ENCODE measurements at places on chromosomes 2 and 18. TPM values are rescaled to one million over a fixed set of nuclear protein-coding genes. Genes with fewer than 3 reads are reported as not detected.

- H3K27ac ChIP-seq, result no peak overlapping the region
- no peak overlapping the region for H3K4me3 ChIP-seq
- DNase-seq, result no peak
- H3K27me3 ChIP-seq, result no peaks in the 10 kb centered on the region
These were observed 791.9 kb downstream of the TRIB2 start for GRCh38 chr2:13508671-13509070.

GRCh38 chr2:207330912-207331311, 165.2 kb upstream of the KLF7 start:
- H3K4me3 ChIP-seq, result no peak overlapping the region
- H3K36me3 ChIP-seq, result no peaks in the 10 kb centered on the region

GRCh38 chr18:47500930-47501329, 249.5 kb upstream of the SKOR2 start:
- no peaks in the 10 kb centered on the region for H3K36me3 ChIP-seq
- no peak for DNase-seq
- no peak overlapping the region for H3K27ac ChIP-seq
- H3K27me3 ChIP-seq, result no peaks in the 10 kb centered on the region
- H3K4me3 ChIP-seq, result no peak overlapping the region
- H3K4me1 ChIP-seq, result no peaks in the 10 kb centered on the region

- H3K27ac ChIP-seq, result no peak overlapping the region
- no peak for DNase-seq
- peaks cover 11% of the 10 kb centered on the region for H3K4me1 ChIP-seq
These were observed 177.3 kb downstream of the AGAP1 start for GRCh38 chr2:235670974-235671787.

GRCh38 chr2:32375228-32375892, 18.5 kb downstream of the BIRC6 start:
- H3K4me3 ChIP-seq, result no peak overlapping the region

GRCh38 chr2:69483024-69483423, 45.8 kb upstream of the NFU1 start:
- DNase-seq, result no peak
- H3K27ac ChIP-seq, result no peak overlapping the region
- H3K4me3 ChIP-seq, result no peak overlapping the region
- no peaks in the 10 kb centered on the region for H3K4me1 ChIP-seq
- H3K27me3 ChIP-seq, result no peaks in the 10 kb centered on the region

- no peak overlapping the region for H3K27ac ChIP-seq
- H3K4me1 ChIP-seq, result no peaks in the 10 kb centered on the region
- DNase-seq, result no peak
These were observed 194.0 kb downstream of the IRS1 start for GRCh38 chr2:226605642-226606041.

DNA sequence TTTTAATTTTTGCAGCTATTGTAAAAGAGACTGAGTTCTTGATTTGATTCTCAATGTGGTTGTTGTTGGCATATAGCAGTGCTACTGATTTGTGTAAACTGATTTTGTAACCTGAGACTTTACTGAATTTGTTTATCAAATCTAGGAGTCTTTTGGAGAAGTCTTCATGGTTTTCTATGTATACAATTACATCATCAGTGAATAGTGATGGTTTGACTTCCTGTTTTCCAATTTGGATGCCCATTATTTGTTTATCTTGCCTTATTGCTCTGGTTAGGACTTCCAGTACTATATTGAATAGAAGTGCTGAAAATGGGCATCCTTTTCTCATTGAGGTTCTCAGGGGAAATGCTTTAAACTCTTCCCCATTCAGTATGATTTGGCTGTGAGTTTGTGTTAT, 99.7 kb downstream of the GULP1 start:
- H3K4me3 ChIP-seq, result no peak overlapping the region
- no peak overlapping the region for H3K27ac ChIP-seq
- H3K4me1 ChIP-seq, result no peaks in the 10 kb centered on the region
- no peaks in the 10 kb centered on the region for H3K27me3 ChIP-seq

GRCh38 chr18:25360301-25360899, 8.4 kb upstream of the ZNF521 start:
- no peak overlapping the region for H3K27ac ChIP-seq
- no peak overlapping the region for H3K4me3 ChIP-seq
- H3K4me1 ChIP-seq, result no peaks in the 10 kb centered on the region
- H3K36me3 ChIP-seq, result no peaks in the 10 kb centered on the region
- no peaks in the 10 kb centered on the region for H3K27me3 ChIP-seq

DNA sequence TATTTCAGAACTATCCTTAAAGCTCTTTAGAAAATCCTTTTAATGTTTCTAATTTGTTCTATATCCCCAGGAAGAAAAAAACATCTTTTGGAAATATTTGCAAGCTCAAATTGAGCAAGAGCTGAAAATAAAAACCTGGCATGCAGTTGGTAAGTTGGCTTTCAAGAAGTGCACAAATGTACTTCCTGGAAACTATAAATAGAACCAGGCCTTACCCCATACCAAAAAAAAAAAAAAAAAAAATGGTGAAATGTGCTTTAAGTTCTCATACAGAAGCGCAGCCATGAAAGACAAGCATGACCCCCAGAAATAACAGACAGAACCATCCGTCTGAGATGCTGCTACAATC, 178.5 kb downstream of the HDAC4 start:
- no peak overlapping the region for H3K4me3 ChIP-seq
- no peak for DNase-seq
- H3K27ac ChIP-seq, result peak overlapping the region; percentile 93
- H3K36me3 ChIP-seq, result no peaks in the 10 kb centered on the region

DNA sequence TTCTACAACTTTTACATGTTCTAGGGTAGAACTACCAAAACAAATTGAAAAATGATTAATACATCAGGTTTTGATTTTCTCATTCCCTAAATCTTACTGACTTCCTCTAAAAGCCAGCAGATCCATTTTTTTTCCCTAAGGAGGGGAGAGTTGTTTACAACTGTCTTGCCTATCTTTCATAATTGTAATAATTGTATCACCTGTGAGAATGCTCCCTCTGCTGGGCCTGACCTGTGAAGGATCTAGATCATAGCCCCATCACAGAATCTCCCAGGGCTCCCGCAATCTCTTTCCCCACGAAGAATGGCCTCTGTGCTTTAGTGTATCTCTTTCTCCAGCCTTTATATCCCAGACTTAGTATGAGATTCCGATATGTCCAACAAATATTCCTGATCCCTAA, 9.1 kb downstream of the LOXL3 start:
- no peak for DNase-seq
- no peak overlapping the region for H3K27ac ChIP-seq
- no peaks in the 10 kb centered on the region for H3K36me3 ChIP-seq
- no peaks in the 10 kb centered on the region for H3K27me3 ChIP-seq

GRCh38 chr2:120108049-120108448, 95.2 kb downstream of the EPB41L5 start:
- H3K27ac ChIP-seq, result peak overlapping the region; percentile 42
- no peak overlapping the region for H3K4me3 ChIP-seq
- H3K27me3 ChIP-seq, result no peaks in the 10 kb centered on the region
- H3K36me3 ChIP-seq, result no peaks in the 10 kb centered on the region
- DNase-seq, result no peak
- peaks cover 18% of the 10 kb centered on the region for H3K4me1 ChIP-seq

DNA sequence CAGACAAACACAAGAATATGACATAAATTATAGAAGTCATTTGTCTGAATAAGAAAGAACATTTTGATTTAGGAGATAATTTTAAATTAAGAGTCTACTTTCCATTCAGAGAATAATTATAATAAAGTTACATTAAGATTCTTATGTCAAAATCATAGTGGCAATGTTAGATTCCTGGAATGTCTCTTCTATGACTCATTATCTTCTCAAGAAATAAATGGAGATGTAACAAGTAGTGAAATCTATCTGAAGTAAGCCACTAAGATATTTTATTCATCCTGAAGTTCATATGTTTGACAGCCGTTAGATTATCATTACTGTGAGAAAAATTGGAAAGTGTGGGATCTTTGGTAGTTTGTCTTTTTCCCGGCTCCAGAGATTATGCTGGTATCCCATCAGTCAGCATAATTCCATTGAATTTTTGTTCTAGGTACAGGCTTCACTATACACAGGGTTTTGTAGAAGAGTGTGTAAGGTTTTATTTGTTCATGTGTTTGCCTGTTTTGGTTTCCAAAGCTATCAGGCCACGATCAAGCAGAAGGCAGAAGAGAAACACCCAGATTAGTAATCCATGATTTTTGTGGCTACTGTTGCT, 1246.6 kb upstream of the LRRTM1 start:
- no peak overlapping the region for H3K27ac ChIP-seq
- no peaks in the 10 kb centered on the region for H3K36me3 ChIP-seq
- DNase-seq, result no peak
- H3K4me1 ChIP-seq, result no peaks in the 10 kb centered on the region
- H3K4me3 ChIP-seq, result no peak overlapping the region
- no peaks in the 10 kb centered on the region for H3K27me3 ChIP-seq

DNA sequence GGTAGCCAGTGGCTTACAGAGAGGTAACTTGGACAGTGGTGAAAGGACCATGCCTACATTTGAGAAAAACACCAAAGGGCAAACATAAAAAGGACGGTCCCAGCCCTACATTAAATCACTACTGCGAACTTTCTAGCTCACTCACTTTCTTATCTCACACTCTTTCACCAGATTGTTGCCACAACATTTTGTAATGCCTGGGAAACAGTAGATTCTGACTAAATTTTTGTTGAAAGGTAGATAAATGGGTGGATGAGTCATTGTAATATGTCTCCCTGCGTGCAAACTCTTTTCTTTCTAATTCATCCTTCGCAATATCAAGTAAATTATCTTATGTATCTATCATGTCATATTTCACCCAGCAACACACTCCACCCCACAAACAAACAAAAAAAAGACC, 192.2 kb downstream of the IRS1 start:
- H3K4me1 ChIP-seq, result no peaks in the 10 kb centered on the region
- no peak for DNase-seq
- no peaks in the 10 kb centered on the region for H3K36me3 ChIP-seq
- H3K4me3 ChIP-seq, result no peak overlapping the region

GRCh38 chr2:54514822-54515569, 58.9 kb downstream of the SPTBN1 start:
- H3K4me1 ChIP-seq, result peaks cover 11% of the 10 kb centered on the region
- no peak for DNase-seq
- H3K27me3 ChIP-seq, result no peaks in the 10 kb centered on the region
- H3K27ac ChIP-seq, result no peak overlapping the region
- no peaks in the 10 kb centered on the region for H3K36me3 ChIP-seq

GRCh38 chr2:30662268-30663131, 144.7 kb downstream of the CAPN13 start:
- H3K4me3 ChIP-seq, result no peak overlapping the region
- no peaks in the 10 kb centered on the region for H3K36me3 ChIP-seq
- H3K4me1 ChIP-seq, result no peaks in the 10 kb centered on the region
- H3K27ac ChIP-seq, result no peak overlapping the region
- no peaks in the 10 kb centered on the region for H3K27me3 ChIP-seq

- no peaks in the 10 kb centered on the region for H3K27me3 ChIP-seq
- H3K27ac ChIP-seq, result no peak overlapping the region
- H3K4me3 ChIP-seq, result no peak overlapping the region
- H3K4me1 ChIP-seq, result peaks cover 5% of the 10 kb centered on the region
- DNase-seq, result no peak
- H3K36me3 ChIP-seq, result no peaks in the 10 kb centered on the region
These were observed 37.4 kb downstream of the KLHL29 start for GRCh38 chr2:23422089-23423061.

DNA sequence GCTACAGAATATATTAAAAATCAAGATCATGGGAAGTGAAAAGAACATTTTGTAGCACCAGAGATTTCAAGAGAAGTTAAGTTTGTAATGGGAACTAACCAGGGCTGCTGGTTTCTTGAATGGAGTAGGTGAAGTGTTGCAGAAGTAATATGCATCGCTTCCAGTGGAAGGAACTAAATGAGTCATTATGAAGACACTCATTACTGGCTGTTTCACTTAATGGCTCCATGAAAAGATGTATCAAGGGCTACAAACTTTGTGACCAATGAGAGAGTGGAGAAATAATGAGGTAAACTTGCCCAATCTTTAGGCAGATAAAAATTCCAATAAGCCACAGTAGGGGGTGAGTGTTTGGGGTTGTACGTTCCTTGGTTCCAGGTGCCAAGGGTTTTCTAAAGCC, 380.4 kb upstream of the POU3F3 start:
- no peak for DNase-seq
- no peaks in the 10 kb centered on the region for H3K36me3 ChIP-seq
- no peaks in the 10 kb centered on the region for H3K27me3 ChIP-seq
- H3K27ac ChIP-seq, result no peak overlapping the region

DNA sequence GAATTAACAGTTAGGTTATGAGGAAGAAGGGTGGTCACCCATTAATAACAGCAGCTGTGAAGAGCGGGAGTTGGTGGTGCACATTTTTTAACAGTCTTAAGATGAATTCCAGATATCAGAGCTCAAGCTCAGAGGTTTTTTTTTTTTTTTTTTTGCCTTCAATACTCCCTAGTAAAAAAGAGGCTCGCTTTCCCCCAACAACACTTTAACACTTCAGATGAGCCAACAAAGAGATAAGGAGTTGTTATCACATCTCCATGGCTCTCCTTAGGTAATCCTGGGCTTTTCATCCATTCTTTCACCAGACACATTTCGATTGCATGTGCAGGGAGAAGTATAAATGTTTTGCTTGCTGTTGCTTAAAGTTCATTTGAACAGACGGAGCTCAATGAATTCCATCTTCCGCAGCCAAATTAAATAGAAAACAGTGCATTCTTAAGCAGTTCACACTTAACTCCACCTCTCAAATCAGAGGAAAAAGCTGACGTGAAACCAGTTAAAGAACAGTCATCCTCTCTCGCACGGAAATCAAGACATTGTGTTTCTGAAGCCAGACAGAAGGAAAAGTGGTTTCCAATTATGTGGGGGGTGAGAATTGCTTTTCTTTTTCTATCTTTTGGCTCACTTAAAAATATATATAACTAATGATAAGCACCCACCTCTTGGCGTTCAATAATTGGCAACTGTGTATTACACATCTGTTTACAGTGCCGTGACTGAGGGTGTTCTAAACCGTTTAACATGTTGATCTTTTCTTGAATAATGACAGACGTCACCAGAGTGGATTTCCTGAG, 118.2 kb downstream of the ZNF521 start:
- no peak for DNase-seq
- H3K4me1 ChIP-seq, result peaks cover 23% of the 10 kb centered on the region
- no peak overlapping the region for H3K4me3 ChIP-seq
- H3K27ac ChIP-seq, result peak overlapping the region; percentile 67

DNA sequence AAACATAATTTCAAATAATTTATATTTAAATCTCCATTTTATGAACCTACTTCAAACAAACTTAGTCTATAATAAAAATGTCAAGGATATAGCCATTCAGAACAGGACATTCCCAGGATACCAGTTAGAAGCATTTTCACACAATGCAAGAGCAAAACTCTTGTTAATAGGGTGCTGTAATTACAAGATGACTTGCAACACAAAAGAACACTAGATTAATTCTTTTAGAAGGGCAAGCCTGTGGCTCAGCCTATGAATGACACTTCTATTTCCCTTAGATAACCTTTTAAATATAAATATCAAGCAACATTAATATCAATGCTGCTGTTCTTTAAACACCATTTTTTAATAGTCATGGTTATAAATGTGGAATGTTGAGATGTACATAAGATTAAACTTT, 157.9 kb upstream of the SCN7A start:
- no peak for DNase-seq
- H3K4me3 ChIP-seq, result no peak overlapping the region
- no peak overlapping the region for H3K27ac ChIP-seq
- no peaks in the 10 kb centered on the region for H3K27me3 ChIP-seq

GRCh38 chr2:105576050-105576439, 168.7 kb upstream of the NCK2 start:
- no peaks in the 10 kb centered on the region for H3K36me3 ChIP-seq
- no peaks in the 10 kb centered on the region for H3K27me3 ChIP-seq
- H3K27ac ChIP-seq, result no peak overlapping the region
- H3K4me3 ChIP-seq, result no peak overlapping the region
- no peaks in the 10 kb centered on the region for H3K4me1 ChIP-seq
- DNase-seq, result no peak

Gene CHCHD5
- total RNA-seq, result 28.7 TPM

Gene DSG2
- total RNA-seq, result 39.4 TPM

Gene CABLES1
- total RNA-seq, result 35.4 TPM

Gene FHOD3
- 0.55 TPM for total RNA-seq

Data from left lung (tissue), 14 donors.